ENCODE measurements at places on chromosomes 13 and 19.
A peak's percentile ranks its signal among the peaks of the same experiment; 100 is the strongest.

GRCh38 chr13:95948656-95949055 lies 104.5 kb downstream of the UGGT2 start:
- no peak for DNase-seq

GRCh38 chr13:39414339-39414738 lies 188.7 kb downstream of the LHFPL6 start:
- no peak for DNase-seq

DNA sequence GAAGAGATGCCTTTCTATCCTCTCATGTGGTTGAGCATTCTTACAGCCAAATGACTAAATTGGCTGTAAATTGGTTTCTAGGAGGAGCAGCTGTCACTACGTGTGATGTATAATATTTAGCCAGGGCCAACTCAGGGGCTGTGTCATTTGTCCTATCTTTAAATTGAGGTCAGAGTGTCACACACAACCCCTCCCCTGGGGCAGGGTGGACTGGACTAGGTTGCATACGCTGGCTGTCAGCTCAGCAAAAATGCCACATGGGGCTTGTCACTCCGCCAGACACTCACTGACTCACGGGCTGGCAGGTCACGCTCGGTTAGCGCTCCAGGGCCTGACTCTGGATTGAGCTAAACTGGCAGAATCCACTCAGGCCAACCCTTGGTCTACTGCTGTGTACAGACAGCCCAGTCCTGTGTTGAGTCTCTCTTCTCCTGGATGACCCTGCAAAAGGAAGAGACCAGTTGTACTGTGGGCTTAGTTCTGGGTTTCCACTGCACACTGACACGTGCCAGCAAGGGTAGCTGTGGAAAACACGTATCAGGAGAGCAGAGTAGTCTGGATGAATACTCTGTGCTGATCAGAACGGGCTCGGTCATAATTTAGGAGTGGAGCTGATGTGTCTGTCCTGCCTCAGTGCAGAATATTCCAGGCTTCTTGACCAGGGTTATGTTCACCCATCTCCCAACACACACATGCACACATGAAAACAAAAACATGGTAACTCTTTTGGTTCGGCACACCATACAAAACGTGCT lies 29.1 kb downstream of the SHISA2 start:
- DNase-seq, result no peak

DNA sequence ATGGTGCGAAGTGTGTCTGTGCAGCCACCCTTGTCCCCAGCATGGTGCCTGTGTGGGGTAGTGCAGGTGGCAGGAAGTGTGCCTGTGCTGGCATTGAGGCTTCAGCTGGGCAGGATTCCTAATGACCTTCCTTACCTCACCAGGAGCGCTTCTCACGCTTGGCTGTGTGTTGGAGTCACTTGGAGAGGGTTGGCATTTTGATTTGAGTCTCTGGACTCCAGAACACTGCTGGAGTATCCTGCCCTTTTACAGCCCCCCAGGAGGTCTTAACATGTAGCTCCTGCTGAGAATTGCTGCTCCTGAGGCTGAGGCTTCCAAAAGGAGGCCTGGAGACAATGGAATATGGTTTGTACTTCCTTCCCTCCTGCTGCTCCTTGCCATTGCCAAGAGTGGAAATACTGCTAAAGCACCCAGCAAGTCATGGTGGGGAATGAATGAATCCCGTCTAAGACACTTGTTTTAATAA lies 87.1 kb downstream of the ARHGEF7 start:
- DNase-seq, result no peak

- no peak for DNase-seq
Measured at GRCh38 chr19:33032218-33032781, 32.4 kb downstream of the RHPN2 start.

DNA sequence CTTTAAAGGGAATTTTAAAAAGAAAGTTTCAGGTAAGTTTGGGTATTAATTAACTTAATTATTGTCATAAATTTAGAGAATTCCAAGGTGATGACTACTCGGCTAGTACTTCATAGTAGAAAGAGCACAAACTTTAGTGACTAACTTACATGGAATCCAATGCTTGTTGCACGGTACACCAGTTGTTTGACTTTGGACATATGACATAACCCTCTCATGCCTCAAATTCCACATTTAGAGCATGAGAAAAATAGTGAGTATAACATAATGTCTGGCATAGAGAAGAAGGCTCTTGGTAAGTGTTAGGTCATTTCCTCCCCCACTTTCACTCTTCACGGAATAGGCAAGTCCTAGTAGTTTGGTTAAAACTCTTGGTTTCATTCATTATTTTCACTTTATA lies 1249.4 kb upstream of the SLC10A2 start:
- no peak for DNase-seq

- no peak for DNase-seq
Measured at GRCh38 chr19:5774921-5775320, 9.6 kb downstream of the PRR22 start.

DNA sequence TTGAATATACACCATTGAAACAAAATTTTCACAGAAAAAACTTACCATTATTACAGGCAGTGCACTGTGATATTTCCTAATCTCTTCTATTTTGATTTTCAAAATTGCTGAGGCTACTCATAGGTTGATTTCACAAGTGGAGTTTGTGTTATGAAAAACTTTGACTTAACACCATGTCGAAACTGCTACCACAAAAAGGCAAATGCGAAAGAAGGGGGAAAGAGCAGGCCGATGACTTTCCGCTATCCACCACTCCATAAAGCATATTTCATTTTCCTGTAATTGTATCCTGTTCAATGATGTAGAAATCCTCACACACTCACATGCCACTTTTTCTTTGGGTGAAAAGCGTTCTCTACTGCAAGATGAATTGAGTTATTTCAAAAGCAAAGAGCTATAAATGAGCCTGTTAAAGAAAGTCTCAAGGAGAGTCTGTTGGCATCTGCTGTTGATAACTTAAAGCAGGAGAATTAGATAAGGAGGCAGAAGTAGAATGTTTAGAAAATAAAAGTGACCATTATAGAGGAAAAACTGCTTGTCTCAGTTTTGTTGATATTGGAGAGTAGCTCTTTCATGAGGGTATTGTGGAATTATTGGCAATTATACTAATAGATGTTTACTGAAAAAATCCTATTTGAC lies 18.8 kb downstream of the KL start:
- DNase-seq, result no peak

- DNase-seq, result no peak
Measured at GRCh38 chr19:13155472-13156359, 5.5 kb downstream of the IER2 start.

- DNase-seq, result no peak
Measured at GRCh38 chr13:44241638-44242037, 132.0 kb upstream of the SERP2 start.

- no peak for DNase-seq
Measured at GRCh38 chr13:99363949-99364348, 56.8 kb upstream of the GPR183 start.

GRCh38 chr19:12611361-12611699 lies 610 bp downstream of the ZNF791 start:
- peak; percentile 46 for DNase-seq
